ENCODE measurements at places on chromosomes 12 and 14.

DNA sequence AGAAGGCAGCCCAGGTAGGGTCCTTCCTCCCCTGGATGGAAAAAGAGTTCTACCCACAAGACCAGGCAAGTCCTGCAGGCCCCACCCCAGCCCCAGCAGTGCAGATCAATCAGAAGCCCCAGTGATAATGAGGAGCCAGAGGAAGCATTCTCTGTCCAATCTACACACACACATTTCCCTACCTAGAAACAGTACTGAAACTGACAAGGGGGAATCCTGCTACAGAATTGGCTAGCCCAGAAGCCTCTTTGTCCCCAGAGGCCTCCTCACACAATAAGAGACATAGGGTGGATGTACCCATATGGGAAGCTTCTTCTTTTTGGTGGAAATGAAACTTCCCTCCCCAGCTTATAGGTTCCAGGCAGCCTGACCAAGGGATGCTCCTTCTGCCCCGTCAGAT is 9.9 kb downstream of the FSCB start:
- DNase-seq: no peak

DNA sequence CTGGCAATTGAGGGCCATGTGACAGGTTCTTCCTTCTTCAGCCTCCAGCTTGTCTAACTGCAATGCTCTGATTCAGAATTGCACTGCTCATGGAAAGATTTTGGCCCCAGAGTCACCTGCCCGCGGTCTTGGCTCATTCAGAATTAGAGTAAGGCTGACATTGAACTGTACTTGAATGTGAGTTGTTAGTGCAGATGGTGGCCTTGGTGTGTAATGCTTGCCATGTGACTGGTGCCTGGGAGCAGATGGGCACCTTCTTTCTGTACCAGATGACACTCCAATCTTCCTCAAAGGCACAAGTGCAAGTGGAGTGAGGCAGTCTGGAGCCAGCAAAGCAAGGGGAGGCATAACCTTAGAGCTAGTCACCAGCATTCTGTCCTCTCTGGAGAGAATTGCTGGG is 36.5 kb upstream of the ANO4 start:
- no peak for DNase-seq

- DNase-seq: no peak
Measured at GRCh38 chr12:124482567-124482893, 84.9 kb downstream of the NCOR2 start.

DNA sequence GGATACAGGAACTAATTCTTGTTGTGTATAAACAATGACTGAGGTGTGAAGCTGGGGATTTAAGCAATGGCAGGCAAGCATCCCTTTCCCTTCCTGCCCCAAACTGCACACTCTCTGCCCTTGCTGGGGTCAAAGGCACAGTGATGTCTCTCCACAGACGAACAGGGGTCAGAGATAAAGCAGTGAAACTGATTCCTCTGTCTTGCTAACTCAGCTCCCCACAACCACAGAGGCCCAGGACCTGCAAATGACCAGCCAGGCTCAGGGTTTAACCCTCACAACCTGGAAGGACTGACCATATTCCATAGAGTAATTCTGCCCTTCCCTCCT is 67.2 kb downstream of the CCDC88C start:
- DNase-seq: no peak

DNA sequence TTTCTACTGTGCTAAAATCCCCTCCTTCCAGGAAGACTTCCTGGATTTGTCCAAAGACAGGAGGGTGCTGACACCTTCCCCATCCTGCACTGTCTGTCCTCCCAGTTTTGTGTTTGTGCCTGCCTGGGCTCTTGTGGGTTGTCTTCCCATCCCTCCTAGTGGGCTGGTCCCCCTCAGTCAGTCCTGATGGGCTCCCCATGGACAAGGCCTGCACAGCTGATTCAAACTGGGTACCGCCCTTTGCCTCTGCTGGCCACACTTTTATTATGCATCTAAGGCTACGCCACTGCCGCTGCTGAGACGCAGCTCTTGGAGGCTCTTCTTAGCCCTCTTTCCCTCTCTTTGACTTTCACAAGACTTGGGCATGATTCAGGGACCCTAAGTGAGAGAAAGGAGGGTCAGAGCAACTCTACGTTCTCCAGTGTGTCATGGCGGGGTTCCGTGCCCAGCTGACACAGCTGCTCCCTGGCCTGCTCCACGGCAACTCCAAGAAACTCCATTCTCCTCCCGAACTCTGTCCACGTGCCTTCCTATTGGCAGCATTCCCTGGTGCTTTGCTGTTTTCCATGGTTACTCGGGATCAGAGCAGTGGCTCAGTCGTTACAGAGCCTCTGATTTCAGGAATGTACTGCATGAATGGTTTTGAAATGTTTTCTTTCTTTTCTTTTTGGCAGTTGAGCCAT is 3.8 kb upstream of the KRT85 start:
- DNase-seq: no peak

GRCh38 chr12:56385873-56386272 is 23.2 kb upstream of the APOF start:
- DNase-seq: no peak

- no peak for DNase-seq
Measured at GRCh38 chr12:93738199-93739058, 61.3 kb downstream of the CRADD start.

DNA sequence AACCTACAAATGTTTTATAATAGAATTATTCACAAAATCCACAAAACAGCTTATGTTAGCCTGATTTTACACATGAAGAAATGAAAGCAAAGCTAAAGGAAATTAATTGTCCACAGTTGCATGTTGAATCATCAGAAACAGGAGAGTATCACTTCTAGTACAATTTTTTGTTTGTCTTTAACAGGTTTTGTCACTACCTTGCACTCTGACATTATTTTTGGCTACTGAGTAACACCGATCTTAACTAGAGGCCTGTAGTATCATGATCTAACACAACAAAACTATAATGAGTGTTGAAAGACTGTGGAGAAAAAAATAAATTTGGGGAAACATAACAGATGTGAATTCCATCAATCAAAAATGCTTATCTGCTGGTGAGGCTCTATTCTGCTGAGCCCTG is 60.1 kb downstream of the TAOK3 start:
- no peak for DNase-seq

GRCh38 chr12:45893240-45893639 is 97.1 kb downstream of the SCAF11 start:
- DNase-seq: no peak

DNA sequence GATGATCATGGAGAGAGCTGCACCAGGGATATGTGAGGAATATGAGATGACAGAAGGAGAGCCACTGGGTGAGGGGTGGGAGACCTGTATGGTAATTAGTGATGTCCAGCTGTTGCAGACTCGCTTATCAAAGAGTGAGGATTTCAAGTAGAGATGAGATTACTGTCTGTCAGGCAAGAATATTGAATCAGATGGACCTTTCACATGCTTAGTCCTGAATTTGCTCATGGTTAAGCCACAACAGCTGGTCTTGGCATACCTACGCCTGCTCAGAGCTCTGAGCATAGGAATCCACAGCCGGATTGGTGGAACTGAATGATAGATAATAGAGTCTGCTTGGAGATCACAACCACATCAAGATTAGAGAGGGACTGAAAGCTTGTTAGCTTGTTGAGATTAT is 115.2 kb upstream of the ARHGAP5 start:
- DNase-seq: no peak

DNA sequence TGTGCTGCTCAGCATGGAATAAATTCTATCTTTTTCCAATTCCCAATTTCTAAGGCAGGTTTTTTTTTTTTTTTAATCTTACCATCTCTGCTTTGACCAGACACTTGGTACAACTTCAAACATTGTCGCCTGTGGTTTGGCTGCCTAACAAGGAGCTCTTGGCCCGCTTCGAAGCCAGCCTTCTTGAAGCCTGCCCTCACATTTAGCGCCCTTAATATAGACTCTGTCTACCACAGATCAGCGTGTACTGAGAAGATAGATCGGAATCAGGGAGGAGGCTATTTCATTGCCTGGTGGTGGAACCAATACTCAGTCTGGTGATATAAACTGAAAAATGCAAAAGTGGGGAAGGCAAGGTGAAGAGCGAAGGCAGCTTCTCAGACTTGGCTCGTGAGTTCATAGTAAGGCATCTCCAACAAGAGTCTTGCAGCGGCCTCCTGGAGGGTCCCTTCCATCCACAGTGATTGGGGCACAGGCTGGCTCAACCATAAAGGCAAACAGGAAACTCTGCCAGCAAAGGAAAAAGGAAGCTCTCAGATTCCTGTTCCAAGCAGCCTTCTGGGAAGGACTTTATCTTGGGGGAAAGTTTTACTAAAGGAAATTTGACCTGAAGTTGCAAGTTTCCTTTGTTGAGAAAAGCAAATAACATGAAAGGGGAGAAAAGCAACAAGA is 103.2 kb upstream of the BCL2L14 start:
- no peak for DNase-seq

DNA sequence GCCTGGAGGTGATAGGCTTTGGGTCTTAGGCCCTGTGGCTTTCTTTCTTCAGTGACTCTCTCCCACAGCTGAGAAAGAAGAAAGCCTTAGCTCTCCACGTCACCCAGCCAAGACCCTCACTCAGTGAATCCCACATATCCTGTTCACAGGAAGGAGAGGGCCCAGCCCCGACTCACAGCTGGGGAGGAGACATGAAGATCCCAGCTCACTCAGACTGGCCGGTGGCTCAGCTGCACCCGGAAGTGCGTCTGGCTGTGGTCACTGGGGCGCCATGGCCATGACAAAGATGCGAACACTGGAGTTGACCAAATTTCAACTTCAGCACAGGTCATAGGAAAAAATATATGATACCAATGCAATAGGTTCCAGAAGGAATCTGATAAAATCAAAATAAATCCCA is 14.2 kb downstream of the DLK1 start:
- no peak for DNase-seq

- DNase-seq: peak; percentile 64
Measured at GRCh38 chr12:113422030-113422885, at the start of gene SDSL. Gene SDSL, plus strand, starts transcription at chr12:113422380. Its CDS starts 5,603 bp downstream, at chr12:113427983.

GRCh38 chr12:96698965-96699364 is 208.1 kb upstream of the NEDD1 start:
- no peak for DNase-seq

DNA sequence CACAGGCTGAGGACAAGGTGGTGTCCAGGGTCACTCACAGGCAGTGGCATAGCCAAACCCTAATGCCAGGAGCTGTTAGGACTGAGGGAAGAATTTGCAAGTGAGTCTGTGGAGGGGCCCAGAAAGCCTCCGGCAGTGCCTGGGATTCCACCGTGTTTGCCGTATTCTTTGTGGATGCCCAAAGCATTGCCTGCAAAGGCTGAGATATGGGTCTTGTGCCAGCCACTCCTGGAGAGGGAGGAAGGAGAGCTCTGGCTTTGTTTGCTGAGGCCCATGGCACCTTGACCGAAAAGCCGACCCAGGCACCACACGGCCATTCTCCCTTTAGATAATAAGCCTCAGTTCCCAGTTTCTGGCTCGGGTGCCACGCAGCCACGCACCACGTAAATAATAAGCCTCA is 35.8 kb upstream of the GALNT9 start:
- no peak for DNase-seq

- DNase-seq: no peak
Measured at GRCh38 chr14:96362071-96362964, 823 bp downstream of the ATG2B start.

- DNase-seq: no peak
Measured at GRCh38 chr14:22458737-22459136, 130.3 kb downstream of the DAD1 start.

DNA sequence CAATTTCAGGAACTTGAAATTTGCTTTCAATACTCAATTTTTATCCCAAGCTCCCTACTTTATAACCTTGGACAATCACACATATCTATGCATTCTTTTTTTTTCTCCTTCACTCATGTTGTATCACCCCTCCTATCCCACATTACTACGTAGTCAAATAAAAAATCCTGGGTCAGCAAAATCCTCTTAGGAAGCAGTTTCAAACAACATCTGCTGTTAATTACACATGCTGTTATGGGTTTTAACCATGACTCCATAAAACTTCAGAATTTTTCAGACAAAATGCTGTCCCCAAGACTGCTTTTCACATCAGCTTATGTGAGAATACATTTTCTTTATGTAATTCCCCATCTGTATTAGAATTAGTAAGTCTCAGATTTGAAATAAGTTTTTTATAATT is 61.7 kb downstream of the LRFN5 start:
- DNase-seq: no peak

GRCh38 chr14:85057221-85057620 is 472.7 kb upstream of the FLRT2 start:
- no peak for DNase-seq

- no peak for DNase-seq
Measured at GRCh38 chr12:131905630-131906091, 11.2 kb downstream of the ULK1 start.

DNA sequence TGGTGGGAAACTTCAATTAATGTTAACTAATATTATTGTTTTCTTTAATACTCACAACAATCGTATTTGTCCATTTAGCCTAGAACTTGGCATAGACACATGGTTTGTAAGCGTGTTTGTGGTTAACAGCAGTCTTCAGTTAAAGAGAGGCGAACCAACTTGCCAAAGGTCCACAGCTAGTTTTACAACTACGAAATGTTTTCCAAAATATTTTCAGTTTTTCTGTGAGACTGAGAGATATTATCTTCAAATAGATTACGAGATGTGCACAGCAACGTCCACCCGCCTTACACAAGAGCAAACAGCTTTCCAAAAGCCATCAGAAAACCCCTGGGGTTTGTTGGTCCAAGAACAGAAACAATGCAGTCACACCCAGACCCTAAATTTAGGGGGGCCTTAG is 58.6 kb upstream of the RASSF3 start:
- no peak for DNase-seq

DNA sequence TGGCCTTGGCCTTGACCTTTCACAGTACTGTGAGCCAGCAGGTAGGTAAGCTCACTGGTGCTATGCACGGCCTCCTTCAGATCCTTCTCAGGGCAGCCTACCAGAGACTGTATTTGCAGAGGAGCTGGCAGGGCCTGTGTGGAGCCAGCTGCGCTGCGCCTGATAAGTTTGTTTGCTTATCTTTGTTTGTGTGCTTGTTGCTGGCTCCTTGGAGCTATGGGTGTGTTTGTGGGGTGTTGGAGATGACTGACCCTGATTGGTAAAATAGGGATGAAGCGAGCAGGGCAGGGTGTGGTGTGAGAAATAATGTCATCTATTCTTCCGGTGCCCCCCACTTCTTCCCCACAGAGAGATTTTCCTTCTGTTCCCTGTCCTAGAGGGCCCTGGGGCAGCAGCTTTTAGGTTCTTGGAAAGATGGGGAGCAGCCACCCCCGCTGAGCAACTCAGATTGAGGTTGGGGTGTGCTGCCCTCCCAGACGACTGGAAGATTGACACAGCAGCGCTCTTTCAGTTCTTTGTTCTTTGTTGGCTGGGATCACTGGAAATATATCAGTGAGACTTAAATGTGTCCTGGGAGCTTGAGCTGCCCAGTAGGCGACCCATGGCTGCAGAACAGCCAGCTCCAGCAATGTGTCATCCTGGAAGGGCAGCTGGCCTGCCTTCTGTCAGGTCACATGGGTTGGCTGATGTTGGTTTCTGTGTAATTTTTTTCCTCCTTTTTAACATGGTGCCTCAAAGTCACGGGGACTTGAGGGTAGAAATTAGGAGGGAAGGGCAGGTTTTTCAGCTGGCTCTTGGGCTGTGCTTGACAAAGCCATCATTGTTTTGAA is 19.6 kb downstream of the MLXIP start:
- no peak for DNase-seq

GRCh38 chr14:39977198-39977597 is 545.0 kb upstream of the FBXO33 start:
- DNase-seq: no peak

- DNase-seq: no peak
Measured at GRCh38 chr14:65915125-65915524, 502.6 kb downstream of the FUT8 start.
